ENCODE measurements at places on chromosomes 2 and 18. TPM values are rescaled to one million over a fixed set of nuclear protein-coding genes. Genes with fewer than 3 reads are reported as not detected.

Gene IL1RN
- total RNA-seq: 167 TPM

Gene PLCD4
- 1.3 TPM for total RNA-seq

Gene HMSD
- total RNA-seq: not detected

Gene IL18RAP
- total RNA-seq: 0.48 TPM

Gene FBXO36
- total RNA-seq: 5.5 TPM

Data from tracheal epithelial cell (primary cell).